ENCODE measurements at places on chromosomes 1 and 21. TPM values are rescaled to one million over a fixed set of nuclear protein-coding genes. Genes with fewer than 3 reads are reported as not detected.

DNA sequence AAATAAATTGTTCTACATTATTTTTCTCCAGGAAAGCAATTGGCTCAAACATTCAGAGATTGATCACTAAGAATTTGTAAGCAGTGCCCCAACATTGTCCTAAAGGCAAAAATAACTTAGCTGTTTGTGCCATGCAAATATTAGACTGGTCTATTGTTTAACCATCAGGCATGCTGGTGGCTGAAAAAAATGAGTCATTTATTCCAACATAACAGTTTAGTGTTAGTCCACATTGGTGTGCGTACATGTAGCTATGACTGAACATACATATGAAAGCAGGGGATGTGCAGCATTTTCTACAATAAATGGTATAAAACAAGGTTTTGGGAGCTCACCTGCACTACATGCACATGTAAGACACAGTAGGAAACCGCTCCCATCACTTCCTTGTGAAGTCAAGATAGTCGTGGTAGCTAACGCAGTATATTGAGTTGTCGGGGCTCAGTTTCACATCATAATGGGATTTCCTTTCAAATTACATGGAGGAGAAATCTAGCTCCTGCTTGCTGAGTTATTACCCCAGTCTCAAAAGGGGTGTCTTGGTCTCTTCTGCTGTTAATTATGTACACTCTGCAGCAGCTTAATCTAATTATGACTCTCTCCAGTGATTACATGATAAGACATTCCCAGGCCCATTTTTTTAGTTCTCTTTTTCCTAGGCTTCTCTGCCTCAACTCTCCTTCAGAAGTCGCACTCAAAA lies 199.4 kb downstream of the LYPLAL1 start:
- no peaks in the 10 kb centered on the region for H3K36me3 ChIP-seq
- H3K27me3 ChIP-seq = peaks cover 5% of the 10 kb centered on the region
- no peaks in the 10 kb centered on the region for H3K4me1 ChIP-seq
- H3K27ac ChIP-seq = no peak overlapping the region
- no peak overlapping the region for H3K4me3 ChIP-seq

DNA sequence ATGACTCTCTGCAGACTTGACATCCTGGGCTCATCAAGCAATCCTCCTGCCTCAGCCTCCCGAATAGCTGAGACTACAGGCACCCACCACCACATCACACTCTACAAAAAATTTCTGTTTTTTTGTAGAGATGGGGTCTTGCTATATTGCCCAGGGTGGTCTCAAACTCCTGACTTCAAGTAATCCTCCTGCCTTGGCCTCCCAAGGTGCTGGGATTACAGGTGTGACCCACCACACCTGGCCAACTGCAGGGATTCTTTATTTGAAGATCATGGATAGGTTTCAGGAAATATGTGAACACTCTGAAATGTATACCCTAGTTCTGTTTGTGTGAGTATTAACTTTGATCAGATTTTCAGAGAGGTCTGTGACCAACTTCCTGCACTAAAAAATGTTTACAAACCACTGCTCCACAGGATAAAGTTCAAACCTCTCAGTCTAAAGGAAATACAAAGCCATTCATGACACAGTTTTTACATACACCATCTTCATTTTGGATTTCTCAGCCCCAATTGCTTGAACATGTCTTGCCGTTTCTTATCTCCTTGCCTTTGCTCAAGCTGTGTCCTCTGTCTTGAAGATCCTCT lies 252.3 kb upstream of the FGGY start:
- peaks cover 14% of the 10 kb centered on the region for H3K36me3 ChIP-seq
- peaks cover 64% of the 10 kb centered on the region for H3K4me1 ChIP-seq
- DNase-seq = no peak
- H3K27me3 ChIP-seq = no peaks in the 10 kb centered on the region
- H3K27ac ChIP-seq = peak overlapping the region; percentile 66

Gene ADCY10
- total RNA-seq = 0.09 TPM

Gene EDN2
- not detected for total RNA-seq

DNA sequence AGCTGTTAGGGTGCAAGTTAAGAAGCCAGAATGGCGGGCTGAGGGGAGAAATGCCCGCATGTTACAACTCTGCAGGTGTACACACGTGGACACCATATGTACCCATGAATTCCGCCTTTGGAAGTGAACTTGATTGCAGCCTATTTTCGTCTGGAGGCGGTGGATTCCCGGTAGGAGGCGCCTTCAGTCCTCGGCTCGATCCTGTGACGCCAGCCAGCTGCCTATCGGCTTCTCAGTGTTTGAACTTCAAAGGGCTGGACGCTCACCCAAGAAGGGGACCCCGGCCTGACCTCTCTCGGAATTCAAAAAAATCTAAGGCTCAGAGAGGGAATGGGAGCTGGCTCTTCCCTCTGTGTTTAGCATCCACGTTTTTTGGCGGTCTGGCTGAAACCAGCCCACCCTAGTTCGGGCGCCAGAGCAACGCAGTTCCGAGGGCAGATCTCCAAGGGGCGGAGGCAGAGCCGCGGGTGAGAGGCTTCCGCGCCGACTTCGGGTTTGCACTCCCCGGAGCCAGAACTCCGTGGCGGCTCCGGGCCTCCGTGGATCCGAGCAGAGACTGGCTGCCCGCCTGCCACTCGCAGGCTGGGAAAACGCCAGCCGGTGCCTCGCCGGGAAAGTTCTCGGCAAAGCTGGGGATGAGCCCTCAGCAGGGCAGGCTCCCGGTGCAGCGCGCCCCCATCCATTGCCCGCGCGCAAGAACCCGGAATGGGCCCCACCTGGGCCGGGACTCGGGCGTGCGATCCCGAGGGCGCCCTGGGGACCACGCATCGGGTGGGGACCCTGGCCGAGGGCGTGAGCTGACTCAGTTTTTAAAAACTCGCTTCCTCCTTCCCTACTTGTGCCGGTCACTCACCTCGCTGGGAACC lies 996 bp upstream of the TMEM51 start:
- H3K4me3 ChIP-seq = peak overlapping the region; percentile 50
- H3K27ac ChIP-seq = no peak overlapping the region
- H3K27me3 ChIP-seq = peaks cover 59% of the 10 kb centered on the region

DNA sequence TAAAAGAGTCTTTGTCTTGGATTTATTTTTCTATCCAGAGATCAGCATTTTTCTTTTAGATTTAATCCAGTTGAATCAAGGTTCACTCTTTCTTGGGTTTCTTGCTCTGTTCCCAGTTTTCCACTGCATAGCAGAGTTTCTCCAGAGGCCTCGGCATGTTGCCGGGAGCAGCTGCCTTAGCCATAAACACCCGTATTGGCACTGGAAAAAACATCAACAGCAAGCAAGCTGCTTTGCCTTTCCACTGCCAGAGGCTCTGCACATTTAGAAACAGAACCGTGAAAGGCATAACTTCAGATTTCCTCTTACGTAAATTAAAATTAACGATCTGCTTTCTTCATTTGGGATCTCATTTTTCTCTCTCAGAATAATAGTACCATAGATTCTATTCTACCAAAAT lies 181.8 kb upstream of the L1TD1 start:
- H3K36me3 ChIP-seq = no peaks in the 10 kb centered on the region
- H3K4me3 ChIP-seq = no peak overlapping the region
- DNase-seq = no peak
- H3K27ac ChIP-seq = no peak overlapping the region

DNA sequence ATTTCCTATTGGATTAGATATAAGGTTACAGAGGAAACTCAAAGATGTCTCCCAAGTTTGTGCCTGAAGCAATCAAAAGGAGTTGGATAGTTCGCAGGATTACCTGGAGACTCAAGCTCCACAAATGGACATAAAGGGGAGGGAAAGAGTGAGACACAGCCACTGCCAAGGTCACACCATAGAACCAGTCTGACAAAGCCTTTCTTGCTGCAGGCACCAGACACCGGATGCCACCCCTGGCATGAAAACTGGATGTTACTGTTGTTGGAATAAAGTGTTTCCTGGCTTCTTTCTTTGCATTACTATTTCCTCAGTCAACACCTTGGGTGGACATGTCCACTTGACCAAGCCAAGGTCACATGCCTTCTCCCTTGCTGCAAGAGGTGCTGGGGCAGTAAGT lies 70.6 kb downstream of the SNRPE start:
- peaks cover 8% of the 10 kb centered on the region for H3K27me3 ChIP-seq
- H3K4me1 ChIP-seq = peaks cover 30% of the 10 kb centered on the region
- H3K4me3 ChIP-seq = no peak overlapping the region

DNA sequence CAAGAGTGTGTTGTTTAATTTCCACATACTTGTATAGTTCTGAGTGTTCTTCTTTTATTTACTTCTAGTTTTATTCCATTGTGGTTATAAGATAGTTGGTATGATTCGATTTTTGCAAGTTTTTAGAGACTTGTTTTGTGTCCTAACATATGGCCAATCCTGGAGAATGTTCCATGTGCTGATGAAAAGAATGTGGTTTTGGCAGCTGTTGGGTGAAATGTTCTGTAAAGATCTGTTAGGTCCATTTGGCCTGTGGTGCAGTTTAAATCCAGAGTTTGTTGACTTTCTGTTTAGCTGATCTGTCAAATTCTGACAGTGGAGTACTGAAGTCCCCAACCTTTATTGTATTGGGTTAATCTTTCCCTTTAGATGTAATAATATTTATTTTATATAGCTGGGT lies 19.5 kb upstream of the TIPRL start:
- peaks cover 5% of the 10 kb centered on the region for H3K36me3 ChIP-seq
- no peak overlapping the region for H3K4me3 ChIP-seq
- H3K4me1 ChIP-seq = no peaks in the 10 kb centered on the region

- H3K27ac ChIP-seq = no peak overlapping the region
- DNase-seq = no peak
- no peaks in the 10 kb centered on the region for H3K27me3 ChIP-seq
Observed at GRCh38 chr1:233019778-233020325, 69.4 kb downstream of the NTPCR start.

Gene UBASH3A
- total RNA-seq = 86.0 TPM

DNA sequence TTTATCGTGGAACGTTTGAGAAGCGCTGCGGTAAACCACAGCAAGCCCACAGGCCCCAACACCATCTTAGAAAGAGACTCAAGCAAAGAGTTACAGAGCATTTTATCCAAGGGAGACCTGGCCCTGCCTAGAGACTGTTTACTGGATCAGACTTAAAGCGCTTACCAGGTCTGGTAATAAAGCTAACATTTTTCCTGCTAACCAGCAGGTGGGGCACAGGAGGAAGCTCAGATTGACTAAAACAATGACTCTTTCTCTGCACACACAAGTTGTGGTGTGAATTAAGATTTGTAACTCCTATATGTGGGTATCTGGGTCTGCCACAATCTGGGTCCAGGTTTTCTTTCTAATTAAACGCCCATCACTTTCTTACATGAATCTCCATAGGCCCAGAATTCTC lies 136.5 kb upstream of the ETS2 start:
- no peaks in the 10 kb centered on the region for H3K36me3 ChIP-seq
- peaks cover 30% of the 10 kb centered on the region for H3K27me3 ChIP-seq
- no peak overlapping the region for H3K27ac ChIP-seq
- H3K4me1 ChIP-seq = no peaks in the 10 kb centered on the region
- H3K4me3 ChIP-seq = no peak overlapping the region

GRCh38 chr1:178023181-178023618 lies 53.3 kb upstream of the SEC16B start:
- DNase-seq = no peak
- H3K27me3 ChIP-seq = no peaks in the 10 kb centered on the region
- H3K36me3 ChIP-seq = no peaks in the 10 kb centered on the region
- no peak overlapping the region for H3K27ac ChIP-seq

GRCh38 chr1:81920245-81920740 lies 119.6 kb downstream of the ADGRL2 start:
- H3K27ac ChIP-seq = no peak overlapping the region
- no peaks in the 10 kb centered on the region for H3K36me3 ChIP-seq
- H3K27me3 ChIP-seq = no peaks in the 10 kb centered on the region

DNA sequence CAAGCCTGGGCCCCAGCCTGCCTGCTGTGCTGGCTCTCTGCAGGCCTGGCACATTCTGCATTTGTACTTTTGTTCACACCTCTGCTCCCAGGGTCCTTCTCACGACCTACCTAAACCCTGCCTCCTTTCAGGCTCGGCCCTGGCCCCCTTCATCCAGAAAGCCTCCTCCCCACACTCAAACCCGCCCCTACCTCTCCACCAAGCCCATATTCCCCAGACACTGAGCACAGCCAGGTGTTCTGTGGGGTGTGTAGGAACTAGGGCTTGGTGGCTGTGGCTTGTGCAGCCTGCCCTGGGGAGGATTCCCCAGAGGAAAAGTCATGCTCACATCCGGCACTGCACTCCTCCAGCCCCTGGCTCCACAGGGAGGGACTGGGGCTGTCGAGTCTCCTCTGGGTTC lies 8.2 kb upstream of the MIXL1 start:
- H3K4me3 ChIP-seq = no peak overlapping the region
- H3K27ac ChIP-seq = no peak overlapping the region
- DNase-seq = no peak
- no peaks in the 10 kb centered on the region for H3K36me3 ChIP-seq
- no peaks in the 10 kb centered on the region for H3K4me1 ChIP-seq

Gene KCNK2
- not detected for total RNA-seq

GRCh38 chr1:90580176-90580575 lies 136.9 kb downstream of the BARHL2 start:
- no peak overlapping the region for H3K27ac ChIP-seq
- H3K4me1 ChIP-seq = no peaks in the 10 kb centered on the region
- DNase-seq = no peak

DNA sequence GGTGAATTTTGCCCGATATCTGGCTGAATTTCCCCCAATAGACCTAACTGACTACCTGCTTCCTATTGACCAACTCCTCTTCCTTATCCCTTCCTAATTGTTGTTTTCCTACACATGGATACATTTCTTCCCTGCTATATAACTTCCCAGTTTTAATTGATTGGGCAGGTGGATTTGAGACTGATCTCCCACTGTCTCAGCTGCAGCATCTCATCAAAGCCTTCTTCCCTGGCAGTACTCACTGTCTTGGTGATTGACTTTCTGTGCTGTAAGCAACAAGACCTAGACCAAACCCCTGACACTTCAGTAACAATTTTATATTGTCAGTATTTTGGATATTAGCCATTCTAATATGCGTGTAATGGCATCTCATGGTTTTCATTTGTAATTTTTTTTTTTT lies 11.3 kb upstream of the PLA2G2A start:
- no peak for DNase-seq
- H3K4me1 ChIP-seq = peaks cover 3% of the 10 kb centered on the region
- no peak overlapping the region for H3K27ac ChIP-seq
- H3K27me3 ChIP-seq = peaks cover 54% of the 10 kb centered on the region
- no peaks in the 10 kb centered on the region for H3K36me3 ChIP-seq
- H3K4me3 ChIP-seq = no peak overlapping the region

- no peak overlapping the region for H3K27ac ChIP-seq
- no peak overlapping the region for H3K4me3 ChIP-seq
- H3K36me3 ChIP-seq = no peaks in the 10 kb centered on the region
- no peaks in the 10 kb centered on the region for H3K27me3 ChIP-seq
- no peak for DNase-seq
- H3K4me1 ChIP-seq = no peaks in the 10 kb centered on the region
Observed at GRCh38 chr1:238606457-238606856, 715.7 kb upstream of the ZP4 start.
